Suppressor macrophage treated with lipopolysaccharide for 1 hour (primary cell): ENCODE measurements at places on chromosomes 1 and 21.

- DNase-seq, result no peak
Measured at GRCh38 chr1:61807606-61808140, 65.4 kb downstream of the PATJ start.

GRCh38 chr21:35651196-35651595 is 409.1 kb downstream of the SETD4 start:
- no peak for DNase-seq

GRCh38 chr1:2212532-2213491 is 15.3 kb upstream of the SKI start:
- peak; percentile 96 for DNase-seq

DNA sequence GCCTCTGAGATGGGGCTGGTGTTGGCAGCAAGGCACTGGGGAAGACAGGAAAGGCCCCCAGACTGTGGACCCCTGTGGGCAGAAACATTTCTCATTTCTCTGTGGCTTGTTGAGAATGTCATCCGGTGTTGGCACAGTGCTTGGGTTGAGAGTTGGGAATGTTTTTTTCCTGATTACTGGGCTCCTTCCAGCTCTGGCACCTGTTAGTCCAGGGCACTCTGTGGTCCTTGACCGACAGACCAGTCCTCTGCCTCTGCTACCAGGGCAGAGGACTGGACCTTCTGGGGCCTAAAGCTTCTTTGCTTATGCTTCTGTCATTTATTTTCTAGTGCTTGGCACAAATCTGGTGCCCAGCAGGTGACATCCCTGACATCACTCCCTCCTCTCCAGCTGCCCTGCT is 4.8 kb upstream of the SPRR5 start:
- no peak for DNase-seq

DNA sequence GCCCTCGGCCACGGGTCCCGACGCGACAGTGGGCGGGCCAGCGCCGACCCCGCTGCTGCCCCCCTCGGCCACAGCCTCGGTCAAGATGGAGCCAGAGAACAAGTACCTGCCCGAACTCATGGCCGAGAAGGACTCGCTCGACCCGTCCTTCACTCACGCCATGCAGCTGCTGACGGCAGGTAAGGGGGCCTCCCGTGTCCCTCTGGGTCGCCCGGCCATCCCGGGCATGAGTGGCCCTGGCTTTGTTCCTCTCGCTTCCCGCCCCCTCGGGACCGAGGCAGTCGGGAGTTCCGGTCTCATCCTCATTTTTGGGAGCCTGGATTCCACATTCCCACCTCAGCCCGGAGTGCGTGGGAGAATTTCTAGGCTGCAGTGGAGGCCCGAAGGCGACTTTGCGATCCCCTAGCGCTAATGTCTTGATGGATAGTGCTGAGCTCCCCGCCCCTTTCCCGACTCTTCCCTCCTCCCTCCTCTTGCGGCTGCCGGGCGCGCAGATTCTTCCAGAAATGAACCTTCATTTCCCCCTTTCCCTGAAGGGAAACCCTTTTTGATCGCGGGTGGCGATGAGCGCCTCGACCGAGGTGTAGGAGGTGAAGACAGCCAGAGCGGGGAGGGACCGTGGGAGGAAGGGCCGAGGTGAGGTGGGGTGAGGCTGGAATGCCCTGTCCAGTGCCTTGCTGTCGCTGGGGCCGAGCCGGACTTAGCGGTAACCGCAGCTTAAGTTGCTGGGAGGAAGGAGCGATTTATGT is 705 bp downstream of the KHDRBS1 start:
- peak; percentile 66 for DNase-seq

GRCh38 chr1:41587791-41588190 is 103.3 kb upstream of the EDN2 start:
- no peak for DNase-seq

- peak; percentile 74 for DNase-seq
Measured at GRCh38 chr1:201119206-201120197, 7.3 kb upstream of the CACNA1S start.

DNA sequence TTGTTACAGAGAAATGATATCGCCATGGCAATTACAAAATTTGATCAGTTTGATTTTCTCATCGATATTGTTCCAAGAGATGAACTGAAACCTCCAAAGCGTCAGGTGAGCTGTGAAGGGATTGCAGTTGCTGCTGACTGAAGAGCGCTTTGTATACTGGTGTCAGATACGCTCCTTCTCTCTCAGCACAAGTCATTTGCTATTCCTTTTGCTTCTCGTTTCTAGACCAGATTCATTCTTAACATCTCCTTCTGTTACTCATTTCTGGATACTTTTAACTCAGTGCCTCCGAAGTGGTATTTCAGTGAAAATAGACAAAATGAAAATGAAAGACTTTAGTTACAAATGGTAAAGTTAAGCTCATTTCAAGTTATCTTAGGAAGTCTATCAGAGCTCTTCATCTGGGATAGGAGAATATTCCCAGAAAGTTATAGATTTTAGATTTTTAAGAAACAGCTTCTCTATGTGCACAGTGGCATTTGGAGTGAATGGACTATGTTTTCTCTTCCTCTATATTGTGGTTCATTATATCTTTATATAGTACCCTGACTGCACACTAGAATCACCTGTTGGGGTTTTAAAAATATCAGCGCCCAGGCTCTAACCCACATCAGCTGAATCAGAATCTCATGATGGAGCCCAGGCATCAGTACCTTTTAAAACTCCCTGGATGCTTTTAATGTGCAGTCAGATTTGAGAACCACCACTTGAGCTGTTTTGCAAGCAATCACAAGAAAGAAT is 30.3 kb upstream of the KCNQ4 start:
- no peak for DNase-seq

DNA sequence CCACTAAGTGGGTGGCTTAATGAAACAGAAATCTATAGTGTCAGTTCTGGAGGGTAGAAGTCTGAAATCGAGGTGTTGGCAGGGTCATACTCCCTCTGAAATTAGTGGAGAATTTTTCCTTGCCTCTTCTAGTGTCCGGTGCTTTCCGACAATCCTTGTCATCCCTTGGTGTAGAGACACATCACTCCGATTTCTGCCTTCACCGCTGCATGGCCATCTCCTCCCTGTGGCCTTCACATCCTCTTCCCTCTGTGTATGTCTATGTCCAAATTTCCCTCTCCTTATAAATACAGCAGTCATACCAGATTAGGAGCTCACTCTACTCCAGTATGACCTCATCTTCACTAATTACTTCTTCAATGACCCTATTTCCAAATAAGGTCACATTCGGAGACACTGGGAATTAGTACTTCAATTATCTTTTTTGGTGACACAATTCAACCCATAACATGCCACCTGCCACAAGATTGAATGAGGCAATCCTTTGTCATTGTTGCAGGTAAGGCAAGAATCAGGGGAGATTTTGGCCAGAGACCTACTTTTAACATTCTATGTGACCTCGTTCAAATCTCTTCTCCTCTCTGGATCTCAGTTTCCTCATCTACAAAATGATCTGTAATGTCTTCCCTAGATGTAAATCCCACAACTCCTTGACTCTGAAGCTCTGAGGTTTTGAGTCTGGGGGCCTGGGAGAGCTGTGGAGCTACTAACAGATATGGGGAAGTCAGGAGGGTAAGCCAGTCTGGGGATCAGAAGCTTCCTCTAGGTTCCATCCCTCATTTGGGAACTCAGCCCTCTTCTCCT is 16.1 kb downstream of the NAV1 start:
- no peak for DNase-seq

DNA sequence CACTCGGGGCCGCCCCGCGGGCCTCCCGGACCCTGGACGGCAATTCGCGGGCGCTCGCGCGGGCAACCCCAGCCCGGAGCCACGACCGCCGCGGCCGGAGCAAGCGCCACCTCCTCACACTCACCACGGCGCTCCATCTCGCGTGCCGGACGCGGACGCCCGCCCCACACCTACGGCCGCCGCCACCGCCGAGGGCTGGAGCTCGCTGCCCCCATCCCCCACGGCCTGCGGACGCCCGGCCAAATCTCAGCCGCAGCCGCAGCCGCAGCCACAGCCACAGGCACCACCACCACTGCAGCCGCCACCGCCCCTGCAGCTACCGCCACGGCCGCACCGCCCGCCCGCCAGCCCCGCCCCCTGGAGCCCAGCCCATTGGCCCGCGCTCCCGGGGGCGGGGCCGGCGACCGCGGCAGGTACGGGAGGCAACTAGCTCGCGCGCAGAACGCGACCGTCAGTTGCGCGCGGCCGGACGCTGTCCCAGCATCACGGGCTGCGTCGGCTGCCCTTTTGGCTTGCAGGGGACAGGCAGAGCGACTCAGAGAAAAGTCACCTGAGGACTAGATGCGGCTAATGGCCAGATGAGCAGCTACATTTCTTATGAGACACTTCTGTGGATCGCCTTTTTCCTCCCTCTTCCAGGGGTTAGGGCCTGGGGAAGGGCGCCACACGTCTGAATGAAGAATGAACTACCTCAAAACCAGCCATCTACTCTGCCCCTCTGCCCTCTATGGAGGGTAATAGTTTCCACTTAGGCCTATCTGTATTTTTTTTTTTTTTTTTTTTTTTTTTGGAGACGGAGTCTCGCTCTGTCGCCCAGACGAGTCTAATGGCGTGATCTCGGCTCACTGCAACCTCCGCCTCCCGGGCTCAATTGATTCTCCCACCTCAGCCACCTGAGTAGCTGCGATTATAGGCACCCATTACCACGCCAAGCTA is at the start of gene ARHGAP29:
Gene ARHGAP29, minus strand, starts transcription at position 294 of the 936 bp plus-strand sequence. CDS start 5,973 bp downstream, outside the sequence.
- DNase-seq, result peak; percentile 41

DNA sequence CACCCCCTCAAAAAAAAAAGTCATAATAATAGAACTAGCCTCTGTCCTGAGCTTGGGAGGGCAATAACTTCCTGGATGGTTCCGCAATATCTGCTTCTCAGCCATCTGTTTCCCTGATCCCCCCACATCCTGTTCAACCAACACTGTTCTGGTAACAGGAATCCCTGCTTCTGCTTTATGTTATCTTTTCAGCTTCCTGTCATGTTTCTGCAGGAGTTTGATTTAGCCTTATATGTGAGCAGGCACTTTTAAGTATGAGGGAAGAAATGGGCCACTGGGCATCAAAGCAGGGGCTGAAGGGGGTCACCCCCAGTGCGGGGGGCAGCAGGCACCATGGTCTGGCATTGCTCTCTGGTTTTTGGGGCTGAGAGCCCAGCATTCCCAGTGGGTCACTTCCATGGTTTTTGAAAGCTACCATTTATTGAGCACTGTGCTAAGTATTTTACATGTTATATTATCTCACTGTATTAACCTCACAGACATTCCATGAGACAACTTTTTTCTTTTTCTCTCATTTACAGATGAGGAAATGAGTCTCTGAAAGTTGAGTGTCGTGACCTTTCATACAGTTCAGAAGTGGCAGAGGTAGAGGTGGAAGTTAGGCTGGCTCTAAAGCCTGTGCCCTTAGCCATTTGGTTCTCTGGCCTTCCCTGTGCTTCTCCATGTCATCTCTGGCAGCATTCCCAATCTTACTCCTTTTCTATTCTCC is 61.9 kb downstream of the DNTTIP2 start:
- DNase-seq, result peak; percentile 50

DNA sequence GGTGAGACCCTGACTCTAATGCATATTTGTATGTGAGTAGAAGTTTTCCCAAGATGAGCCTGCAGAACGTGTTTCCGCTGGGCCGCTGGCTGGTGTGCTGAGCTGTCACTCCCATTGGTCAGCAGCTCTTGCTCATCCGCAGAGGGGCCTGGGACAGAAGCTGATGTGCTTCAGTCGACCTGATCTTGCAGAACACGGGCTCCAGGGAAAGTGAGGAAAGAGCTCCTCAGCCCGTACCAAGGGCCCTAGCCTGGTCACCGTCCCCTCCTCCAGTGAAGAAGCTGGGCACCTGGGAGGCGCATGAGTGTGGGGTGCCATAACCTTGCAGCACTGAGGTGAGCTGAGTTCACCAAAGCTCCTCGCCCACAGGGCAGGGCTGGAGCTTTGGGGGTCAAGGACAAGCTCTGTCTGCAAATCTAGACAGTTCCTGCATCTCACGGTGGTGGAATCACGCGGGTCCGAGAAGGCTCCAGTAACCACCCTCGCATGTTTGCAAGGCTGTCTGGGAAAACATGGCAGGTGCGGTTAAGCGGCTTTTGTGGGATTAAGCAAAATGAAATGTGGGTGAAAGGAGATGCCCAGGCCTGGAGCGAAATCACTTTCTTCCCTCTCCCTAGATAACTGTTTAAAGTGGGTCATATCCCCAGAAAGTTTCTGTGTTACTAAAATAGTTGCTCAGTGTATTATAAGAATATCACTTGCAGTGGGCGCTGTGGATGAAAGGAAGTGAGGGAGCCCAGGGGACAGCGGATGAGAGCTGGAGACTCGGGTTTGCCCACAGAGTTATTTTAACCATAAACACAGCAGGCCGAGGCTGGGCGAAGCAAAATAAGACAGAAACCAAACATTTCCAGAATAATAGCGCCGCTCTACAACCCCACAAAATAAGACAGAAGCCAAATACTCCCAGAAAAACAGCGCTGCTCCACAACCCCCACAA is 33.1 kb upstream of the LRRC3 start:
- no peak for DNase-seq

DNA sequence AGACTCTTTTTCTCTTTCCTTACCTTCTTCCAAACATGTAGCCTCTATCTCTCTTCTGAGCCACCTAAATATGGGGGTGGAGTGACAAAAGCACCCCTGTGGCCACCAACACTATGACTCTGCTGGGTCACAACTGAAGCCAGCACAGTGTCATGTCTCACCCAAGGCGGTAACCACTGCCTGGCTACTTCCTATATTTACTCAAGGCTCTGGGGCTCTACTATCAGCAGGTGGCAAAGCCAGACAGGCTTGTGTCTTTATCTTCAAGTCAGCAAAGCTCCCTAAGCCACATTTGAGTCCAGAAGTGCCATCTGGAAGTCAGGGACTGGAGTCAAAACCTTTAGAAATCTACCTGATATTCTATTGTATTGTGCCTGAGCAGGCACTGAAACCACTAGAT is 1515.2 kb downstream of the PLA2G4A start:
- DNase-seq, result no peak

DNA sequence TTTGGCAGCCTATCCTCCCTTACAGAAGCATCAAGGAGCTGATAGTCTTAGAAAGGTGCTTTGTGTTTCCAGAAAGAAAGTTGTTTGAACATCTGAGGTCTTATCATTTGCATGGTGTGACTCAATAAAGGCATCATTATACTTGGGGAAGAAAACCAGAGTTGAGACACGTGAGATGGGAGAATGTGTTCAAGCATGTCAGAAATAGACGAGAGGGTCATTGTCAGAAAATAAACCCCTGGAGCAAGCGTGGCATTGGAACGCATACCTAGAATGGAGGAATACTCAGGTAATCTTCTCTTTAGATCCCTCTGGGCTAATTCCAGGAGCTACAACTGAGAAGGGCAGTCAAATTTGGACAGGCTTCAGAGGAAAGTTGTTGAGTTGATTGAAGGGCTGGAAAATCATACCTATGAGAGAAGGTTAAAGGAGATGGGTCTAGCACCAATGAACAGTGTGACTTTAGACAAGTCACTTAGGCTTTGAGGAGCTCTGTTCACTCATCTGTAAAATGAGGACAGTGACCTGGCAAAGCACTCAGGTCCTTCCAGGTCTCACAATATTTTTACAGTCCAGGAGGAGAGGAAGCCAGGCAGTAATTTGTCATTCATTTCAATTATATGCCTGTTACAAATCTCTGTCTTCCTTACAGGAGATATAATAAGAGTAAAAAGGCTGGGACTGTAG is 101.3 kb upstream of the C1orf21 start:
- DNase-seq, result no peak

- DNase-seq, result no peak
Measured at GRCh38 chr1:54380290-54380882, 25.8 kb downstream of the SSBP3 start.
